ENCODE measurements at places on chromosomes 3 and 15.

DNA sequence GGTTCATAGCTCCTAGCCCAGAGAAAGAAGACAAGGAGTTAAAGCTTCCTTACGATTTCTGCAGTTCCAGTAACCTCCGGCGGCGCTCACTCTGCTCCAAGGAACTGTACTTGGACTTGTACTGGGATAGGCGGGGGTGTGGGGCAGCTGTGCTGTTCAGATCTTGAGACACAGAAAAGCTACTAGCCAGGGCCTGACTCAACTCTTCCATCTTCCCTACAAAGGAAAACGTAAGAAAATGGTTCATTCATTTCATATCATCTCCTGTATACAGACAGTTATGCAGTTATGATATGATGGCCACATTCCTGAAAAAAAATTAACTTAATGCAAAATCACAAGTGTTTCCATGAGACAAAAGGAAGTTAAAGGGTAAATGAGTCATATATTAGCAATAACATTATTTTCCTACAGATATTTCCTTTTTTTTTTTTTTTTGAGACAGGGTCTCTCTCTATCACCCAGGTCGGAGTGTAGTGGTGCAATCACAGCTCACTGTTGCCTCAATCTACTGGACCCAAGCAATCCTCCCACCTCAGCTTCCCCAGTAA is 4.6 kb downstream of the SNUPN start:
- DNase-seq: no peak

DNA sequence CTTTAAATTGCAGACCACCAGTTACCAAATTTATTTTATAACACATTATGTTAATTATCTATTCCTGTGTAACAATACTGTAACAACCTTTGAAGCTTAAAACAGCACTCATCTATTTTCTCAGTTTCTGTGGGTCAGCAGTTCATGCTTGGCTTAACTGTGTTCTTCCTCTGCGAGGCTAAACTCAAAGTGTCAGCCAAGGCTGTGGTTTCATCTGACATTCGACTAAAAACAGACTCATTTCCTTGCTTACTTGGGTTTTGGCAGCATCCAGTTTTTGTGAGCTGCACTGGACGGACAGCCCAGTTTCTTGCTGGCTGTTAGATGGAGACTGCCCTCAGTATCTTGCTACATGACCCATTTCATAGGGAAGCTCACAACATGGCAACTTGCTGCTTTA is 247.3 kb upstream of the KCNH8 start:
- DNase-seq: no peak

DNA sequence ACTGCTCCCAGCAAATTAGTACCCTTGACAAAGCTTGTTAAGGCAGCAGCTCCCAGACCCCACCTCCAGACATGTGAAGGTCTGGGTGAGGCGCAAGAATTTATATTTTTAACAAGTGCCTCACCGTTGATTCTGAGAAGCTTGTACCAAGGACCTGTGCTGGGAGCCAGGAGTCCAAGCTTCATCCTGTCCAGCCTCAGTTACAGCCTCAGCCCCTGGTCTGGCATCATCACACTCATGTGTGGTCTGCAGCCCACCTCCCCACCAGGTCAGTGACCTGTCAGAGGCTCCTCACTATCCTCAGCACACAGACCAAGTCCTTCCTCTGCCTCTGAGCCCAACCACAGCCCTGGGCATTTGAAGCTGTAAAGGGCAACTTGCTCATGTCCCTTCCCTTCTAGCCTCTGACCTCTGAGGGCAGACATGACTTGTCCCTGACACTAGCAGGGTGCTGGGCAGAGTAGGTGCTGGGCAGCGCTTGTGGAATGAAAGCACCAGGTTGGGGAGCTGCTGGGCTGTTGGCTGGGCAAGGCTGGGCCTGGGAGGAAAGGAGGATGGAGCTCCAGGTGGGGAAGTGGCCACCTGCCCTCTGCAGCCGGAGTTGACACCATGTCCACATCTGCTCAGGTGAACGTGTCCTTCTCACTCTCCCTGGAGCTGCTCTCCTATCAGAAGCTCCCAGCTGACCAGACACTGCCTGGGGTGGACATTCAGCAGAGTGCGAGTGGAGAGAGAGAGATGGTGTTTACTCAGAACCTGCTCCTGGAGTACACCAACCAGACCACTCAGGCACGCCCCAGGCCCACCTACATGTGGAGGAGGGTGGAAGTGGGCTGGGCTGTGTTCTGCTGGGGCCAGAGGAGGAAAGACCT is 16.9 kb downstream of the ACAA1 start:
- DNase-seq: no peak

DNA sequence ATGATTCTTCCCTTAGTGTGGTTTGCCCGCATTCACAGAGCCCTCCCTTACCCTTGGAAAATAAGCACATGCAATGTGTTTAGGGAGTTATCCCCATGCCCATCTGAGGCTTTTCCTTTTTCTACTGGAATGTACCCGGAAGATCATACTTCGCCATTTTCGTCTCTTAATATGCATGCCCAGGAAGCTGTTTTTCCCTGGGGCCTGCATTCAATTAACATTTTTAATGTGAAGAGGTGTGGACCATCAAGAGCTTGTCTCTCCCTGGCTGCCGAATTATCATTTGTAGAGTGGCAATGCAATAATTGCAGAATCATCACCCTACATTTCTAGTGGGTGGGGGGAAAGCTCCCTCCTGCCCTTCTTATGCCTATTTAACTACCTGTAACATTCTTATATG is 976.3 kb downstream of the DIPK2A start:
- DNase-seq: no peak

GRCh38 chr15:67174446-67174845 is 80.0 kb downstream of the AAGAB start:
- no peak for DNase-seq

GRCh38 chr3:46296826-46297225 is 54.6 kb downstream of the CCR3 start:
- no peak for DNase-seq

DNA sequence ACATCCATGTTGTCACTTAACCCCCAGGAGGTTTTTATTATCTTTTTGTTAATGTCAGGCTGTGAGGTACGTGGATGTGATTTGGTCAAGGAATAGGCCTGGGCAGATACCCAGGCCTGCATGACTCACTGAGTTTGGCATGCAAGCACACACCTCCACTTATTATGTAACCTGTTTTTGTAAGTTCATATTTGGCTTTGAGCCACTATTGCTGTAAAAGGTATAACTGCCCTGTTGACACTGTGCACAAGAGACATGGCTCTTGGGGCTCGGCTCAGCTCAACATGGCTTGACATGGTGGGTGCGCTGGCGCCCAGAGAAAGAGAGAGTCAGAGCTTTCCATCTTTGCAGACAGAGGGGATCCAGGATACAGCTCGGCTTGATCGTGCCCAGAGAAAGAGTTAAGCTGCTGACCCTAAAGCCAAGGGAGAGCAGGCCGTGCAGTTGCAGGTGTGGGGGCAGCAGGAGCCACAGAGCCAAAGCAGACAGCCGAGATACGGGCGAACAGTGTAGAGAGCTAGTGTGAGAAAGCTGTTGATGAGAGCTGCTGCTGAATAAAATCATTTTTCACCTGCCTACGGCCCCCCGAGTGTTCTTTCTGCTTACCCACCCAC is 67.9 kb upstream of the UNC13C start:
- no peak for DNase-seq

DNA sequence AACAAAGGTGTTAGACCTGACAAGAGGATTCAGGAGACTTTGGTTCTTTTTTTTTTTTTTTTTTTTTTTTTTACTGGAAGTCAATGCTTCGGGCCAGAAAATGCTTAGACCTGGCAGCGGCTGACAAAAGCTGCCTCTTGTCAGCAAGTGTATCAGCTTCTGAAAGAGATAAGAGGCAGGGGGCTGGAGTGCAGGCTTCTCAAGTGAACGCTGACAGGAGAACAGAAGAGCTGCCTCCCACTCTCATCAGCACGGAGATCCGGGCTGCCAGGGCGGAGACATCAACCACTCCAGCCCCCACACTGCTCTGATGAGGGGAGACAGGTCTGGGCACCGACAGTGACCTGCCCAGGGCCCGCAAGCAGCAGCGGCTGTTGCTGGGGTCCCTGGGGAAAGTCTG is 9.4 kb upstream of the SCN5A start:
- no peak for DNase-seq

GRCh38 chr3:16601537-16602005 is 3.7 kb downstream of the DAZL start:
- DNase-seq: no peak

DNA sequence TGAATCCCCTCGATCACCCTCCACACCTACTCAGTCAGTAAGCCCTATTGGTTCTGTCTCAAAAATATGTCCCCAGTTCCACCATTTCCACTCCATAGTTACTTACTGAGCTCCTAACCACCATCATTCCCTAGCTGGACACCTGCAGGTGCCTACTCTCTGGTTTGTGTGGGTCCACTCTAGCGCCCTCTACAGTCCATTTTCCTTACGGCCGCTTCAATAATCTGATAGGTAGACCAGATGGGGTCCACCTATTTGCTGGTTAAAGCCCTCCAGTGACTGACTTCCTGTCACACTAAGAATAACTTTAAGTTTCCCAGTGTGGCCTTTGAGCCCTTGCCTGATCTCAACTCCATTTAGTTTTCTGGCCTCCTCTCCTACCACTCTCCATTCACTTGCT is 5.0 kb downstream of the GXYLT2 start:
- DNase-seq: no peak

DNA sequence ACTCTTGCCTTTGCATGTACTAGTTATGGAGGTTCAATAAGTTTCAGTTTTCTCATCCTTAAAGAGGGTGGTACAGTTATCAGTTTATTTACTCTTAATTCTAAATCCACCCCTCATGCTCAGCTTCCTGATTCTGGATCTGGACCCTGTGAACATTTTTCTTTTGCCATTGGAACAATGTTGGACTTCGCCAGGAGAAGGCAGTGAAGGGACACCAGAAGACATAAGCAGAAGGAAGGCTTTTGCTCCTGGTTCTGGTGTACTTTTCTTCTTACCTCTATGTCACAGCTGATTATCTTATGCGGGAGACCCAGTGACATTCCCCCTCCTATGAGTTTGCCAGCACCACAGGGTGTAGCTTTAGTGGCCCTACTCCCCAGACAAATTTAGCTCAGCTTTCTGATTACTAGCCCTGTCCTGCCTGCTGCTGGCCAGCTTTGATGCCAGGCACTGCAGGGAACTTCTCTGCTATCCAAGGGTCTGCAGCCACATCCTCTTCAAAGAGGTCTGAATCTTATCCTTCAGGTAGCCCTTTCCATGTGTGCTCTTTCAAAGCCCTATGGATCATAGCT is 466.3 kb upstream of the EPHA3 start:
- no peak for DNase-seq

DNA sequence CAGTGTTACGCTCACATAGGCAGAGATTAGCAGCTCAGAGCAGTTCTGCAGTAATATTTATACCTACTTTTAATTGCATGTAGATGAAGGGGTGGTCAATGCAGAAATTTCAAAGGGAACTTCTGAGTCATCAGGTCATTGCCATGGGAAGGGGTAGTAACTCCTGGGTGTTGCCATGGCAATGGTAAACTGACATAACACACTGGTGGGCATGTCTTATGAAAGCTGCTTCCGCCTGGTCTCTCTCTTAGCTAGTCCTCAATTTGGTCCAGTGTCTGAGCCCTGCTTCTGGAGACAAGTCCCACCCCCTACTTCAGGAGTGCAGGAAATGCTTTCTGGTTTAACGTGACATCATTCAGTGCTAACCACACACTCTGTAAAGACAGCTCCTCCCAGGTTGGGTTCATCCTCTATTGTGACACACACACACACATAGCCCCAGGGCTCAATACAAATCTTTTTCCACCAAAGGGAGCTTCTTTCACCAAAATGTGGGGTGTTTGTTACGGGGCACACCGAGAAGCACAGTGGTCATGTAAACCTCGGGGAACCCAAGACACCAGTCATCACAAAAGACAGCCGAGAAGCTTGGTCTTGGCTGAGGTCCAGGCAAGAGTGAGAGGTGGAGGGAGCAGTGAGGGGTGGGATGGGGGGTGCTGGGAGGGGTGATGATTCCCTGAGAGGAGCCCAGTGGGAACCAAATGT is 74.5 kb downstream of the TLE3 start:
- peak; percentile 24 for DNase-seq

DNA sequence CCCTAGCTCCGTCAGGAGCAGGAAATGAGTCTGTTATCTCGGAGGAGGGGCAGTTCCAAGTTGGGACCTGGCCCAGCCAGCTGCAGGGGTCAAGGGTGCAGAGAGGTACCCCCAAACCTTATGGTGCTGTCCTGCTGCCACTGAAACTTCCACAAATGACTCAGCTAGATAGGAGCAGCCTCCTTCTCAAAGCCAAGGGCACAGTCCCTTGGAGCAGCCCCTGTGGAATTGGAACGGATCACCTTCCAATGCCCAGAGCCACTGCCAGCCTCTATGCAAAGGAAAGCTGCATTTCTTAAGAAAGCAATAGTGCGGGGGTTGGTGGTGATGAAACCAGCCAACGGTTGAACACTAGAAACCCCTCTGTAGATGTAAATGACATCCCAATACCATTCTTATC is 19.6 kb upstream of the LRRK1 start:
- no peak for DNase-seq

DNA sequence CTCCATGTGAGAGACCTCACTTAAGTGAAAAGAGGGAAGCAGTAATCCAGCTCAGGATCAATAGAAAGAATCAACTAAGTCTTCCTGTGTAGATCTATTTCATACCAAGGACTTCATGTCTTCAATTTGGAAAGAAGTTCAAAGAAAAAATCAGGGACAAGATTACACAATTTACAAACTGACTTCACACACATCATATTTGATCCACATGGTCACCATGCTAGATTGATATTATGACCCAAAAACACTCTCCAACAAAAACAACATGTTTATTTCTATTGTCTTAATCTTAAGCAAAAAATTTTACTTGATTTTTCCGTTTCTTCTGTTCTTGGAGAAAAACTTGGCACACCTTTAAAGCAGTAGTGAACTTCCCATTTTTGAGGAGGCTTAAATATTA is 76.3 kb downstream of the THBS1 start:
- no peak for DNase-seq

GRCh38 chr15:81400640-81401236 is 26.7 kb upstream of the TMC3 start:
- DNase-seq: peak; percentile 42

DNA sequence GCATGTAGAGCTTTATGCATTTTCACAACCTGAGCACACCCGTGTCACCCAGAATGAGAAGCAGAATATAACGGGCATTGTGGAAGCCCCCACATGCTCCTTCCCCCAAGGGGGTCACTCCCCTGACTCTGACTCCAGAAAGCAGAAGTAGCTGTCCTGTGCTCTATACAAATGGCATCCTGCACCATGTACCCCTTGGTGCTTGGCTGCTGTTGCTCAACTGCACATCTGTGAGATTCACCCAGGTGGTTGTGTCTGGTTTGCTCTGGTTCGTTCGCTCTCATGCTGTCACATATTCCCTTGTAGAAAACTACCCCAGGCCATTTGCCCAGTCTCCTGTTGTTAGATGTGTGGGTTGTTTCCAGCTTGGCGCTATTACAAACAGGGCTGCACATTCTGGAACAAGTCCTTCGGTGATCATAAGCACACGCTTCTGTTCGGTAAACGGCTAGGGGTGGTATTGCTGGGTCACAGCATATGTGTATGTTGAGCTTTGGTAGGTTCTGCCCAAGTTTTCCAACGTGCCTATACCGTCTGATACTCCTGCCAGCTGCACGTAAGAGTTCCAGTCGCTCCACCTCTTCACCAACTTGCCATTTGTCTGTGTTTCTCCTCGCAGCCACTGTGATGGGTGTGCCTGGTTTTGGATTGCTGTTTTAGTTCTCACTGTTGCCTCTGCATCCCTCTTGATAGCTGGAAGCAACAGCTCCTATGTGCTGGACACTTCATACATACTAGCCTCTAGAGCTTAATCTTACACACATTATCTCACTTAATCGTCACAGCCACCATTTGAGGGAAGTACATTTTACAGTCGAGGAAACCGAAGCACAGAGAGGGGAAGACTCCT is 65.4 kb upstream of the SLC6A6 start:
- no peak for DNase-seq
